ENCODE measurements at places on chromosomes 12 and 14. TPM values are rescaled to one million over a fixed set of nuclear protein-coding genes. Genes with fewer than 3 reads are reported as not detected.

DNA sequence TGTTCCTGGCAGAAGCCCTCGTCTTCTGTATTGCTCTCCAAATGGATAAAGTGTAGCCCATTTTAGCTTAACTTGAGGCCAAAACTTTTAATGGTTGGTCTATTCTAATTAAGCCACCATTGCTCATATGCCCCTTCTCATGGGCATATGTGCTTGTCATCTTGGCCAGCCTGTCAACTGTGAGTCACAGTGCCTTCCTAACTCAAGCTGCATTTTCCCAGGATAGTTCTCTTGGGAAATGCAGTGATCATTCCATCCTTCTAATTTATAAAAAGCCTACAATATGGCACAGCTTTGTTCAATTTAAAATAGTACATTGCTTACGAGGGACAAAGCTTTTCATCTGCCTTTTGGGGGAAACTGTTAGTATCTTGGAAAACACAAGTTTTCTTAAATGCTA is 6.6 kb downstream of the PTHLH start:
- DNase-seq, result no peak

DNA sequence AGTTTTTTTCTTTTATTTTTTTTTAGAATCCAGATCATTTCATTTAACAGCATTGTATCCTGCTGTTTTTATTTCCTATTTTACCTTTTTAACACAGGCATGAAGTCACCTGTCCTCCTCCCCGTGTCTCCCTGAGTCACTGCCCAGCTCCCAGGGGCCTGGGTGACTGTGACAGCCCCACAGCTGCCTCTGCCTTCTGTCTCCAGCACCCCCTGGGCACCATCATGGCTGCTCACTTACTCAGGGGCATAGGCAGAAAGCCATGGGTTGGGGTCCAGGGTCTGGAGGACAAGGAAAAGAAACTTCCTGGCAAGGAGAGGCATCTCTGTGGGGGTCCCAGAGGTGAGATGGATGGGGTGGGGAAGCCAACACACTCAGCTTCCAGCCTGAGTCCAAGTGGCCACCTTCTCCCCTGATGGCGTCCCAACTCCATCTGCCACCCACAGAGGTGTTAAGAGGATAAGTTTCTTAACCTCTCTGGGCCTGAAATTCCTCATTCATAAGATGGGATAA is 25.3 kb downstream of the TMEM63C start:
- no peak for DNase-seq

- DNase-seq, result no peak
These were observed 21.6 kb downstream of the DAD1 start for GRCh38 chr14:22567437-22567836.

CRACR2A gene
- total RNA-seq, result 6.5 TPM

TRAF3 gene
- total RNA-seq, result 25.2 TPM

PDZRN4 gene
- total RNA-seq, result 9.7 TPM

DNA sequence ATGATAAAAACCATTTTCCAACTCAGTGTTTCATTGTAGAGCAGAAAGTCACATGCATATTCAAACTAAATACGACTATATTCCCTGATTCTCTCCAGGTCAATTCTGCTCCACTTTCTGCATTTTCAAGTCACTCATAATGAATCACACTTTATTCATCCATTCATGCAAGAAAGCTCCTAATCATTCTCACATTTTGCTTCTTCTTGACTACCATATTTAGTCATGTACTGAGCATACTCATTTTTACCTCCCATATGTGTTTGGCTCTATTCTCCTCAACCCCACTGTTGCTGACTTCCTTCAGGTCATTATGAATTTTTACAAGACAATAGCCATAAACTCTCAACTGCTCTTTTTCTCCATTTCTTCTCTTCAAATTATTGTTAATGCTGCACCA is 43.4 kb upstream of the PIK3C2G start:
- DNase-seq, result no peak

DNA sequence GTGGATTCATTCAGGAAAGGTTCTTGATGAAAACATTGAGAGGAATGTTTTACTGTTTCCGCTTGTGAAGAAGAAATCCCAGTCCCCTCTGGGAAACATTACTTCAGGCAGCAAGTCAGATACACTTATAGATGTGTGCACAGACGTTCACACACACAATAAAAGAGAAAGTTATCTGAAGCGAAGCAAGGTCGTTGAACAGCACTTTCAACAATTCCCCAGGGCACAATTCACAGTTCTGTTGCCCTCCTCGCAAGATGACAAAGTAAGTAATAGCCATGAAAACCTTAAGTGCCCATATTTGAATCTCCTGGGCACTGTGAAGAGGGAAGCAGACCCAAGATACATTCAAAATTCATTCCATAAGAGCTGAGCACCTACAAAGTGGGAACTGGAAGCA is 156.6 kb upstream of the CAND1 start:
- no peak for DNase-seq

DNA sequence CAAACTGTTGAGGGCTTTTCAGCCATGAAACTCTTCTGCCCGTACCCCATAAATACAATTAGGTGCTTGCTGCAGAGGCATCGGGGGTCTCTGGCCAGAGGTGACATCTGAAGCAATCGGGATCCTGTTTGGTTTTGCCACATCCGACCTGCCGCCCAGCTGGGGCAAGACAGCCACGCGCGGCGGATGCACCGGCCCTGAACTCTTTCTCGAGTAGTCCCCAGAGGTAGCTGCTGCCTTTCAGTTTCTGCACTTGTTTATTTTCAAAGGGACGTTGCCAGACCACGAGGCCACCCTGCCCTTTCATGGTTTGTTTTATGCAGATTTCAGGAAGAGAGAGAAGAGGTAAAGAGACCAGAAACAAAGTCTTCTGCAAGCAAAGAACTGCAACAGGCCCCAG is 10.6 kb upstream of the MLXIP start:
- DNase-seq, result no peak

- DNase-seq, result no peak
These were observed 90.9 kb upstream of the PLXNC1 start for GRCh38 chr12:94057262-94058151.

AKAP5 gene
- total RNA-seq, result 0.48 TPM

DNA sequence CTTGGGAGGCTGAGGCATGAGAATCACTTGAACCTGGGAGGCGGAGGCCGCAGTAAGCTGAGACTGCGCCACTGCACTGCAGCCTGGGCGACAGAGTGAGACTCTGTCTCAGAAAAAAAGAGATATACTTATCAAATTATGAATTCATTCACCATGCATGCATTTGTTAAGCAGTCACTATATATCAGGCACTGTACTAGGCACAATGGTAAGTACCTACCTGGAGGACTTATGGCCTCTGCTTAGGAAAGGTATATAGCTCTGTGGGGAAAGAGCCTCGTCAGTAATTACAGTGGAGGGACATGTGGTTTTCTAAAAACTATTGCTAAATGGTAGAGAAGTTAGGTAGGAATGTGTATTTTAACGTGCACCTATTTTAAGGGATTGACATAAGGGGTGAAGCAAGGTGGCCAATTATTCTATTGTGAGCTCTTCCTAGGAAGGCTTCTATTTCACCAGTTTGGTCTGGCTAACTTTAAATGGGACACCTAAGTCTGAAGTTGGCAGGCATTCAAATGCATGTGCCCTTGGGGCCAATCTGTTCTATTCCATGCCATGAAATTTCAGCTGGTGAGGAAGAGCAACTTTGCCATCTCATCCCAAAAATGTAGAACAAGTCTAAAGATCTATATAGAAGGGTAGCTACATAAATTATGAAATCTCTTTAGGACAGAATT is 15.0 kb downstream of the TCP11L2 start:
- DNase-seq, result no peak

DNA sequence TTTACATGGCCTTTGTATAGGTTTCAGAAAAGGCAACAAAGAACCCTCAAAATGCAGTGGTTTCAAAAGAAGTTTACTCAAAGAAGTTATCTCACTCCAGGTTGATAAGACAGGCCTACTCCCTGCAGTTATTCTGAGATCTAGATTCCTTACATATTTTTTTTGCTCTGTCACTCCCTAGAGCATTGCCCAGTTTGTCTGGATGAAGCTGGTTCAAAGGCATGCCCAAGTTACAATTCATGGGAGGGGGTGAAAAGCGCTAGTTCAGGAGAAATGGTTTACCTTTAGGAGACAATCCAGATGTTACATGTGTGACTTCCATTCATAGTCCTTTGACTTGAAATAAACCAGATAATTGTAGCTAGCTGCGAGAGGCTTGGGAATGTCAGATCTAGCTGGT is 115.0 kb downstream of the TPH2 start:
- no peak for DNase-seq

- DNase-seq, result no peak
These were observed 169.2 kb downstream of the CAPZA3 start for GRCh38 chr12:18907127-18907526.

GRCh38 chr14:55915456-55915855 is 202.8 kb upstream of the PELI2 start:
- DNase-seq, result no peak

- no peak for DNase-seq
These were observed 17.7 kb downstream of the STXBP6 start for GRCh38 chr14:25032092-25032784.

DNA sequence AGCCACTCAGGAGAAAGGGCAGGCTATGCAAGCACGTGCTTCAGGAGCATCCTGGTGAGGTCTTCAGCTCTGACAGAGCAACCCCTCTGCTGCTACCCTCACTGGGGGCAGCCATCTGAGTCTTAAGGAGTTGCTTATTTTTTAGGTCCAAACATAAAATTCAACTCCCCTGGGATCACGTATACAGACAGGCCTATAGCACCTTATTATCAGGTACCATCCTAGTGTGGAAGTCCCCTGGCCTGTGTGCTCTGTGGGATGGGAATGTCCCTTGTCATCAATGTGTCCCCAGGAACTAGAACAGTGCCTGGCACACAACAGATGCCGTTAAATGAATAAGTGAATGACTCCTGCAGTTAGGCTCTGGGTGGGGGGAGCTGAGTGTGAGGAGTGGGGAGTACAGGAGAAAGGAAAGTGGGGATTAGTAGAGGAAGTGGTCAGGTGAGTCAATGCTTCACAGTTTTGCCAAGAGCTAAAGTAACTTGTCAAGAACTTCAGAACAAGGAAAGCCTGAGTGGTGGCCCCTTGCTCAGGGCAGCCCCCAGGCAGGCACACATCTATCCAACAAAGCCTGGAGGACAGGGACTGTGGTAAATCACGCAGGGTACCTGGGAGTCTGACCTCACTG is 33.5 kb downstream of the DAD1 start:
- DNase-seq, result no peak

- no peak for DNase-seq
These were observed 27.6 kb downstream of the SBNO1 start for GRCh38 chr12:123337070-123337469.

- no peak for DNase-seq
These were observed 54.9 kb upstream of the IGF1 start for GRCh38 chr12:102535306-102535705.

IL22 gene
- not detected for total RNA-seq

DNA sequence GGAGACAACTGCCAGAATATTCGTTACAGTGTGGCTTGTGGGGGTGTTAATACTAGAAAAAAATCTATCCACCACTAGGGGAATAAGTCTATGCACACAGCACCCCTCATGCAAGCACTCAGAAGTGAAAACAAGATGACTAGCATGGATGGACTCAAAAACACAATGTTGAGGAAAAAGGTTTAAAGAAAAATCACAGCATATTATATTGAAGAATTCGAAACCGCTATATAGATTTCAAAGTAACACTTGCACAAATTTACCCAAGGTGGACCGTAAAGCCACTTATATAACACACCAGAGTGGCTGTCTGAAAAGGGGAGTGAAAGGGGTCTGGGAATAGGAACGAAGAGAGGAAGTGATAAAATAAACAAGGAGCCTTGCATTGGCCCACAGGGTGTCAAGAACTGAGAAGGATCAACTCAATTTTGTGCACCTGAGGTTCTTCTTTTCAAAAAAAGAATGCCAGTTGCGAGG is 544 bp downstream of the ABCD4 start:
- no peak for DNase-seq

DNA sequence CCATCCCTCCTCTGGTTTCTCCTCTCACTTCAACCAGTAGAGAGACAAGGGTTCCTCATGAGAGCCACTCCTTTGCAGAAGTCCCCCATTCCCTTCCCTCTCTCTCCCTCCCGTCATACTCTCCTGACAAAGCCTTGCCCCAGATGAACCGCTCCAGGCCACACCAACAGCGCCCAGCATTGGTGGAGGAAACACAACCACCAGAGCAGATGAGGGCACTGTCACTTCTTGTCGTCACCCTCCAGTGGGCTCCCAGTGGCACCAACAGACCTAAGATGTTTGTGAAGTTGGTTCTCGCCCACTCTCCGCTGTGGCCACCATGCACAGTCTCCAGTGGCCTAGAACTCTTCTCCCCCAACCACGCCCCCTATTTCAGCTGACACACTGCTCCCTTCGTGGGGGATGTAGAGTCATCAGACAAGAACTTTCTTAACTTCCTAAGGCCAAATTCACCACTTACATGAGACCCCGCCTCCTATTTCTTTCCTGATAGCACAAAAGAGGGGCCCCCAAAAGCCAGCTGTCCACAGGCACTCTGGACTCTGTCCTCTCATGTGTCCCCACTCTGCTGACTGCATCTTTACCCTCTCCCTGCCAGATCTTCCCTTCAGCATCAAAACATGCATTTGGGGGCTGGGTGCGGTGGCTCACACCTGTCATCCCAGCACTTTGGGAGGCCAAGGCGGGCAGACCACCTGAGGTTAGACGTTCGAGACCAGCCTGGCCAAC is 29.2 kb upstream of the PLEKHG6 start:
- DNase-seq, result no peak

DNA sequence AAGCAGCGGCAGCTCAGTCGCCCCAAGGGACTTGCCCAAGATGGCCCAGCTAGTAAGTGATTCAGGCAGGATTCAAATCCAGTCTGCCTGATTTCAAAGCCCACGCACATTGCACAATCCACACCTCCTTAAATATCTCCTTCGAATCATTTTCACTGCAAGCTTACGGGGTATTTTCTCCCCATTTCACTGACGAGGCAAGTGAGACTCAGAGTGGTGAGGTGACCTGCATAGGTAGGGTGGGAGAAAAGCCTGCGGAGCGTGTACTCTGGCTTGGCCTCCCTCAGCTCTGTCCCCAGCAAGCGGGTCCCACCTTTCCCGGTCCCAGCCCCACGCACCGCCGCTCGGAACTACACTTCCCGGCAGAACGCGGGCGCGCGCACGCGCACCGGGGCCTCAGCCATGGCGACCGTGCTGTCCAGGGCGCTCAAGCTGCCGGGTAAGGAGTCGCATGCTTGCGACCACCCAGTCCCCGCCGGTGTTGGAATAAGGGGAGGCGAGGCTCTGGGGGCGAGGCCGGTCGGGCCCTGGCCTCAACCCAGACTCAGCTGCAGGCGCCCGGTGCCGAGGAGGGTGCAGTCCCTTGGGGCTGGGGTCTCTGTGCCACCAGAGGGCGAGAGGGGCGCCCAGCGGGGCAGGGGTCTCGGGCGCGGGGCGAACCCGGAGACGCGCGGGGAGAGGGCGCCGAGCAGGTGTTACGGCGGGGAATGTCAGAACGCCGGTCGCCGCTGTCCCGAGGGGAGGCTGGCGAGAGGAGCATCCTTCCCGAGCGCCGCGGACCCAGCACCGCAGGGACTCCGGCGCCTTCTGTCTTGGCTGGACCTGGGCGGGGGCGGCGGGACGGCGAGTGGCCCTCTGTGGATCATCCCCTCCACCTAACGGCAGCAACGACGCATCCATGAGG is at the start of gene FAM234B:
TSS of gene FAM234B (plus strand) at position 380 of the 904 bp plus-strand sequence. CDS start at position 403, 23 bp downstream.
- DNase-seq, result peak; percentile 62

- no peak for DNase-seq
These were observed 30.0 kb upstream of the STK38L start for GRCh38 chr12:27213830-27214787.
